ENCODE measurements at places on chromosomes 2 and 18. TPM values are rescaled to one million over a fixed set of nuclear protein-coding genes. Genes with fewer than 3 reads are reported as not detected.

PRSS56 gene
- not detected for total RNA-seq

TLX2 gene
- total RNA-seq: not detected

MRO gene
- not detected for total RNA-seq

CLEC4F gene
- total RNA-seq: not detected

CAD gene
- 72.6 TPM for total RNA-seq

LYPD6 gene
- 2.1 TPM for total RNA-seq

CYP26B1 gene
- total RNA-seq: 0.89 TPM

FAM161A gene
- total RNA-seq: 2.7 TPM

OTOF gene
- not detected for total RNA-seq

SH3RF3 gene
- total RNA-seq: 84.4 TPM

HOXD12 gene
- not detected for total RNA-seq

AQP12A gene
- not detected for total RNA-seq

SLC14A1 gene
- 0.24 TPM for total RNA-seq

CCDC121 gene
- total RNA-seq: 2.5 TPM

GKN2 gene
- not detected for total RNA-seq

MTERF4 gene
- total RNA-seq: 32.4 TPM

COLEC12 gene
- 113 TPM for total RNA-seq

GRP gene
- total RNA-seq: not detected

GALR1 gene
- total RNA-seq: not detected

SNRNP200 gene
- total RNA-seq: 122 TPM

LAMA1 gene
- total RNA-seq: 0.30 TPM

RRM2 gene
- total RNA-seq: 33.6 TPM

ZSWIM2 gene
- total RNA-seq: not detected

FEV gene
- total RNA-seq: not detected

HNMT gene
- total RNA-seq: 4.6 TPM

SRBD1 gene
- total RNA-seq: 15.2 TPM

COLEC11 gene
- total RNA-seq: not detected

SFXN5 gene
- 12.7 TPM for total RNA-seq

SETBP1 gene
- total RNA-seq: 69.3 TPM

BBS5 gene
- total RNA-seq: 11.6 TPM

THOC1 gene
- total RNA-seq: 36.5 TPM

ALPP gene
- total RNA-seq: not detected

VIT gene
- 11.4 TPM for total RNA-seq

GCG gene
- not detected for total RNA-seq

PPP4R3B gene
- total RNA-seq: 53.4 TPM

CMPK2 gene
- 0.24 TPM for total RNA-seq

SLC5A7 gene
- not detected for total RNA-seq

RPS27A gene
- 668 TPM for total RNA-seq

MAL gene
- total RNA-seq: not detected

PTRHD1 gene
- 31.1 TPM for total RNA-seq

C2orf72 gene
- total RNA-seq: not detected

MOGAT1 gene
- total RNA-seq: not detected

COL4A3 gene
- total RNA-seq: 0.32 TPM

CTNNA2 gene
- total RNA-seq: not detected

SNTG2 gene
- not detected for total RNA-seq

CCDC141 gene
- not detected for total RNA-seq

MEP1B gene
- not detected for total RNA-seq

ERICH2 gene
- not detected for total RNA-seq

HOXD8 gene
- not detected for total RNA-seq

STARD6 gene
- total RNA-seq: not detected

C2orf69 gene
- total RNA-seq: 9.3 TPM

C2orf81 gene
- total RNA-seq: 2.4 TPM

EGR4 gene
- not detected for total RNA-seq

EFR3B gene
- total RNA-seq: 1.0 TPM

CFAP221 gene
- not detected for total RNA-seq
